ENCODE measurements at places on chromosomes 5 and 9.

- DNase-seq = no peak
These were observed 303.6 kb downstream of the FBXL17 start for GRCh38 chr5:108078345-108078744.

GRCh38 chr5:96330530-96331140 lies 102.4 kb downstream of the PCSK1 start:
- peak; percentile 21 for DNase-seq

DNA sequence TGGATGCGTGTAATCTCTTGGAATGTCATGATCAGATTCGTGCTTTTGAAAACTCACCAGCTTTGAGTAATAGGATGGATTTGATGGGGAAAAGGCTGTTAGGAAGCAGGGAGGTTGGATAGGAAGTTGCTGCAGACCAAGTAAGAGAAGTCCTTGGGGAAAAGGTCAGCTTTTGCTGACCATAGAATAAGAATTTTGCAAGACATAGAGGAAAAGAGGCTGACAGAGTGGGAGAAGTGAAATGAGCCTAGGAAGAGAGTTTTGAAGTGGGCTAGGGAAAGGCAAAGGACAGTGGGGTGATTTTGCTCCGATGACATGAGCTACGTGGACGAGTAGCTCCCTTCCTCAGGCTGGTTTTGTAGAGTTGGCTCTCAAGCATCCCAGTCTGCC lies 31.5 kb downstream of the RHOBTB3 start:
- no peak for DNase-seq

GRCh38 chr5:64653766-64654560 lies 36.3 kb upstream of the SHISAL2B start:
- DNase-seq = no peak

DNA sequence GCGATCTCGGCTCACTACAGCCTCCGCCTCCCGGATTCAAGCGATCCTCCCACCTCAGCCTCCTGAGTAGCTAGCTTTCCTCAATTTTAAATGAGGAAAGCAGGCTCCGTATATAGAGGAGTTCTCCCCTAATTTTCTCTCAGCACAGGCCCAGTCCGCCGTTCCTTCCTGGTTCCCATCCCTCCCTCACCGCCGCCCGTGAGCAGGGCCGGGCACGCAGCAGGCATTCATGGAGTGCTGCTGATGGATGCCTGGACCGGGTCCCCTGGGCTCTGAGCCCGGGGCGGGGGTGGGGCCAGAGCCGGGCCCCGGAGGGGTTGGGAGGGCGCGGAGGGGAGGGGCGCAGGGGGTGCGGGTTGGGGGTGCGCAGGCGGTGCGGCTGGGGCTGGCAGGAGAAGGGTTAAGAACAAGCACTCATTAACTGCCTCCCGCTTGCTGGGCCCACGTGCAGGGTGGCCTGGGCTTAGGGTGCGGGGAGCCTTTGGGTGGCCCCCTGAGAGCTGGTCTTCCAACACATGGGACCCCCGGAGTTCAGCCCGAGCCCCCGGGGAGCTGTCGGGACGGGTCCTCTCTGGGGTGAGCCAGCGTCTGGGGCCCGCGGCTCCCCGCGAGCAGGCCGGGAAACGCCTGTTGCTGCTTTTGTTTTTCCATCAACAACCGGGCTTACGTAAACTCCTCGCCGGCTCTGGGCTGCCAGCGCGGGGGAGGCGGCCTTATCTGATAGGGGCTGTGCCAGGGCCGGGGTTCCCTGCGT lies 33.7 kb downstream of the LHX2 start:
- peak; percentile 73 for DNase-seq

DNA sequence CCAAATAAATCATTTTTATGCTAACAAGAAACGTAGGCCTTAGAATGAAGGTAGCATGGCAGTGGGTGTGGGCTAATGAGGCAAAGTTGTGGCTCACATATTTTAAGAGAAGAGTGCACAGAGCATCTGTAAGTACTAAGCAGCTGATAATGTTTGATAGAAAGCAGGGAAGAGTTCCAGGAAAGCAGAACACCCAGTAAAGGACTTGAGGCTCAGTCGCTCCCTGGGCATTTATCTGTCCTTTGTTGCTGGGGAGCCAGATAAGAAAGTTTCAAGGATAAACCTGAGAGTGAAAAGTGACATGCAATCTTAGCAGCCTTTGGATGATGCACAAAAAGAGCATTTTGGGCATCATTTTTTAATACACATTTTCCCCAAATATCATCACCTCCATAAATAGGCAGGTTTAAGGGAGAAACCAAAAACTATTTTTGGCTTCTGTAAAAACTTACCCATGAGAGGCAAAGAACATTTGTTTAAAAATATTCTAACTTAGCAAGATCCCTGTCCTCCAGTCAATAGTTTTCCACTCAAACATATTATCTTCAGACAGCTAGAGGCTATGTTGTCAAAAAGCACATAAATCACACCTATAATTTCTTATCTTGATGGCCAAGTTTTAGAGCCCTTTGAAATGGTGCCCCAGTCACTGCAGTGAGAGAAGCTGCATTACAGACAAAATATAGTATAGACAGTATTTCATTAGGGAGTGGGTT lies 3.4 kb downstream of the FREM1 start:
- DNase-seq = no peak

DNA sequence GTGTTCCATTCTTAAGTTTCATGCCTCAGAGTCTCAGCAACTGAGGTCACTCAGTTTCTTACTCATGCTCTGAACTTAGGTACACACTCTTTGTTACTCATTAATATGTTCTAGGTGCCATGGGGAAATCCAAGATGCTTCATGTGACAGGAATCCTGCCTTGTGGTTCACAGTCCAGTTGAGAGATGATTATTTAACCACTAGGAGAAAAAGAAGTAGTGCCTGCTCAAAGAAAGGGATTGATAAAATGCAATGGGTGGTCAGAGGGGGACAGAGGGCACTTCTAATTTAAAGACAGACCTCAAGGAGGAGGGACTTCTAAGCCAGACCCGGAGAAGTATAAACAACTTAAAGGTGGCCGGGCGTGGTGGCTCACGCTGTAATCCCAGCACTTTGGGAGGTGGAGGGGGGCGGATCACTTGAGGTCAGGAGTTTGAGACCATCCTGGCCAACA lies 69.0 kb downstream of the UGCG start:
- peak; percentile 99 for DNase-seq

DNA sequence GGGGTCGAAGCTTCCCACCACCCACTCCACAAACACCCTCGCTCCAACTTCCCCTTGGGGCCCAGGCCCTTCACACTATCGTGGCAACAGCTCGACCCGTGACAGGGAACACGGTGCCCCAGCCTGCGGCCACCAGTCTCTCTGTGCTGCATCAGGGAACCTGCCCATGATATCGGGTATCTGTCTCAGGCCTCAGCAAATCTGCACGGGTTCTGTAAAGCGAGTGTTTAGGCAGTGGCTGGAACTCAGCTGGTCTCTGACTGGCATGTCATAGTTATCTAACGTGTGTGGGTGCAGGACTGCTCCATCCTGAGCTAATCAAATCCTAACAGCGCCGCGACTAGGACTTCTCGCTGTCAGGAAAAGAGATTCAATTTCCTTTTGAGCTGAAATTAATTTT lies 42.9 kb downstream of the DBH start:
- DNase-seq = no peak

DNA sequence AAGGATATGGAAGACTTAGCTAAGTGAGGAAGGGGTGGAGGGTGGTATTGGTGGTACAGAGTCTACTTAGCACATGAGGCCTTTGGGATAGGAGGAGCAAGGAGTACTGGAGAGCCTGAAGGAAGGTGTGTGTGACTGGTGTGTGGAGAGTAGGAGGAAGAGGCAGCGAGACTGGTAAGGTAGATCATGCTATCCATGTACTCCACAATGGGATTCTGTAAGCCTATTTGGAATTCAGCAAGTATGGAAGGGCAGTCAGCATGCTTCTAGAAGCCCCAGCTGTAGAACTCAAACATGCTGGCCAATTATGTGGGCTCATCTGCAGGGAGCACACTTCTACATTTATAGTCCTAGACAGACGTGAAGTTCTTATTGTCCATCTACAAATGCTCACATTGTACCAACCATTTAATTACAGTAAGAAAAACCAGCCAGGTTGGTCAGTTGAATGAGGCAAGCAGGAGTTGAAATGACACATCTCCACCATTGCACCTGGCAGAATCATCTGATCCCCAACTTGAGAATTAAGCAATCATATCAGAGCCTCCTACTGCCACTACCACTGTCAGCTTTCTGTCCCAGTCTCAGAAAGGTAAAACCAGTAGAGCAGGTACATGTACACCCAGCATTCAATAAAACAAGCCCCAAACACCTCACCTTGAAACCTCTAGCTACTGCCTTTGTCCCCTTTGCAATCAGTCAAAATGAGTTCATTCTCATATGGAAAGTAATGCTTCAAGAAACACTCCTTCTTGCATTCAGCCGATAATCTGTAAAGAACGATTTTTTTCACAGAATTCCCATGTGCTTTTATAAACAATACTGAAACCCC lies 60.9 kb upstream of the GLRX start:
- no peak for DNase-seq

DNA sequence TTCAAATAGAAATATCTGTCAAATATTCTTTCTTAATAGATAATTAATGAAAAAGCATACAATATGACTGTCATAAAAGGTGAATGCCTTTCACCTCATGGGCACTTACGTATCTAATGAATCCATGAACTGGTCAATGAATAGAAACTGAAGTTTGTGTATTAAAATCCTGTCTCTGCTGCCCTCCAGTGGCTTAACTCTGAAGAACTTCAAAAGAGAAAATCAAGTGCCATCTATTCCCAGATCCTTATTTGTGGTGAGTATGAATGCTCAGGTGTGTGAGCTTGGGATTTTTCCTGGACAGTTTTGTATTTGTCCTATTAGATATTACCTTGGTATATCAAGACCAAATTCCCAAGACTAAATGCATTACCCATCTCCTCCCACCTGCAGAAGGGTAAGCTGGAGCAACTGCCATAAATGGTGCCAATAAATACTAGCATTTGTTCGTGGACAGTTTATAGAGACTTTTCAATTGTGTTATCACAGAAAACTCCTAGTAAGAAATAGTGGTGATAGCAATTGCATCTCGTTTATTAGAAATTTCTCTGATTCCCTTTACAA lies 44.0 kb upstream of the SVEP1 start:
- DNase-seq = peak; percentile 63

- DNase-seq = peak; percentile 98
These were observed 8.2 kb downstream of the PHF19 start for GRCh38 chr9:120868676-120869359.

GRCh38 chr5:147567917-147568598 lies 58.2 kb upstream of the DPYSL3 start:
- DNase-seq = peak; percentile 89

GRCh38 chr5:76724871-76725270 lies 8.9 kb downstream of the F2R start:
- peak; percentile 79 for DNase-seq

GRCh38 chr9:88174324-88174723 lies 36.0 kb upstream of the SPATA31C2 start:
- no peak for DNase-seq

DNA sequence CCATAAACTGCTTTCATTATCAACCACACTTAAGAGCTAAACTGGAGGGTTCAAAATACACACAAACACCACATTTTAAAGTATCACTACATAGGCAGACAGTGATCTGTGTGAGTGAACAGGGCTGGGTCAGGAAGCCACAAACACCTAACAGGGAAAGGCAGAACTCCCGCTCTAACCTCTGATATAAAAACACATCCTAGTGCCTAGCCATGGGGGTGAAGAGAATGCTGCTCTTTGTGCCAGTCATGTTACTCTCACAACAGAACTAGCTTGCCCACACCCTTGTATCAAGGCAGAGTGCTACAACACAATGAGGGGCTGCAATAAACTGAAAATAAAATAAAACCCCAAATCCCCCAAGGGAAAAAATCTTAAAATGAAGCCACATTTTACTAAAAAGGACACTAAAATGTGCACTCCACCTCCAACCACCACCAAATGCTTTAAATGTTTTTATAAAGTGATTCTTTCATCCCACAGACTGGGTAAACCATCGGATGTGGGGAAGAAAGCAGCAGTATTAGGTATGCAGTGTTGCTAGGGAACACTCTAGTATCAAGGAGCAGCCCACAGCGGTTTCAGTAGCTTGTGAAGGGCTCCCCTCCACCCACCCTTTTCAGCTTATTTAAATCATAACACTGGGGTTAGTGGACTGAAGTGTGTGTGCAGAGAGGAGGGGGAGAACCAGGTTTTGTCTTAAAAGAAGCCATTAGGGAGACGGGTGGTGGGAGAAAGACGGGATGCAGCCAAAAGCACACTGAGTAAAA lies 64.5 kb downstream of the TMEM161B start:
- DNase-seq = peak; percentile 6

- peak; percentile 97 for DNase-seq
These were observed 74.8 kb downstream of the SLF1 start for GRCh38 chr5:94693043-94693822.

DNA sequence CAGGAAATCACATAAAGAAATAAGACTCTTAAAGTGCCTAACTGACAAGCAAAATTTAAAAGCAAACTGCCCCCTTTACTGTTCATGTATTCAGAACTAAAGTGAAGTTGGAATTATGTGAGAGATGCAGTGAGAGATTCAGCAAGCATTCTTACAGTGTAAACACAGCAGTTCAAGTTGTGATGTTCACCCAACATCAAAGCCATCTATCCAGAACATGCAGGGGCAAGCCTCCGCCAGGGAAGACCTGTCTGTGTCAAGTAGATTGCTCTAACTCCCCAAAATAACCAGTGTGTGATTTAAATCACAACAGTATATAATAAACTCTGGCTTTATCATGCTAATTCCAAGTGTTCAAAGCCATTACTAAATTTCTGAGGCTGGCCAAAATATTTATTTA lies 233.3 kb downstream of the BNC2 start:
- DNase-seq = peak; percentile 82

DNA sequence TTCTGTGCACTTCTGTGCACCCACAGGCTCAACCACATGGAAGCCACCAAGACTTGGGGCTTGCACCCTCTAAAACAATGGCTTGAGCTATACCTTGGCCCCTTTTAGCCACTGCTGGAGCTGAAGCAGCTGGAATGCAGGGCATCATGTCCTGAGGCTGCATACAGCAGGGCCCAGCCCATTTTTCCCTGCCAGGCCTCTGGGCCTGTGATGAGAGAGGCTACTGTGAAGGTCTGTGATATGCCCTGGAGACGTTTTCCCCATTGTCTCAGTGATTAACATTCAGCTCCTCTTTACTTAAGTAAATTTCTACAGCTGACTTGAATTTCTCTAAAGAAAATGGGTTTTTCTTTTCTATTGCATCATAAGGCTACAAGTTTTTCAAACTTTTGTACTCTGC lies 134.0 kb upstream of the EGFLAM start:
- no peak for DNase-seq

- DNase-seq = no peak
These were observed 227.3 kb downstream of the KDM4C start for GRCh38 chr9:6984941-6985578.

DNA sequence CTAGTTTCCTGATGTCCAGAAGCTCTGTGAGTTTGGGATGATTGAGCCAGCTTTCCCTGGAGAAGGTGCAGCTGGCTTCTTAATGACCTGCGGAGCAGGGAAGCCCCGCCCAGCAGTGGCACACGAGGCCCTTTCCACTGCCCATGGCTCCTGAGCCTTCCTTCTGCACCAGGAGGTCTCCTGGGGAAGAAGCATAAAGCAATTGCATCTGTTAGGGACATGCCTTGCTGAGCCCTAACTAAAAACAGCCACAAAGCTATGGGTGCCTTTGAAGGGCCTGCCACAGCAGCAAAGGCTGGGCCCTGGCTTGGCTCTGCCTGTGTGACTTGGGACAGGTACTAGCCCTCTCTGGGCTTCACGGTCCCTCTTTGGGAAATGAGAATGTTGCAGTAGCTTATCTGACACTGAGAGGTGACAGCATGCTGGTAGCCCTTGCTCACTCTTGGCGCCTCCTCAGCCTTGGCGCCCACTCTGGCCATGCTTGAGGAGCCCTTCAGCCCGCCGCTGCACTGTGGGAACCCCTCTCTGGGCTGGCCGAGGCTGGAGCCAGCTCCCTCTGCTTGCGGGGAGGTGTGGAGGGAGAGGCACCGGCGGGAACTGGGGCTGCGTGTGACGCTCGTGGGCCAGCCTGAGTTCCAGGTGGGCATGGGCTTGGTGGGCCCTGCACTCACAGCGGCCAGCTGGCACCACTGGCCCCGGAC lies 218.4 kb downstream of the FSTL4 start:
- DNase-seq = no peak

Measured in iris pigment epithelial cell (primary cell).